ENCODE measurements at places on chromosomes 2 and 18.

- no peak for DNase-seq
Measured at GRCh38 chr2:23286758-23287704, 97.9 kb upstream of the KLHL29 start.

- no peak for DNase-seq
Measured at GRCh38 chr2:138321458-138321857, 180.1 kb upstream of the SPOPL start.

- no peak for DNase-seq
Measured at GRCh38 chr2:214628091-214628490, 181.4 kb downstream of the BARD1 start.

DNA sequence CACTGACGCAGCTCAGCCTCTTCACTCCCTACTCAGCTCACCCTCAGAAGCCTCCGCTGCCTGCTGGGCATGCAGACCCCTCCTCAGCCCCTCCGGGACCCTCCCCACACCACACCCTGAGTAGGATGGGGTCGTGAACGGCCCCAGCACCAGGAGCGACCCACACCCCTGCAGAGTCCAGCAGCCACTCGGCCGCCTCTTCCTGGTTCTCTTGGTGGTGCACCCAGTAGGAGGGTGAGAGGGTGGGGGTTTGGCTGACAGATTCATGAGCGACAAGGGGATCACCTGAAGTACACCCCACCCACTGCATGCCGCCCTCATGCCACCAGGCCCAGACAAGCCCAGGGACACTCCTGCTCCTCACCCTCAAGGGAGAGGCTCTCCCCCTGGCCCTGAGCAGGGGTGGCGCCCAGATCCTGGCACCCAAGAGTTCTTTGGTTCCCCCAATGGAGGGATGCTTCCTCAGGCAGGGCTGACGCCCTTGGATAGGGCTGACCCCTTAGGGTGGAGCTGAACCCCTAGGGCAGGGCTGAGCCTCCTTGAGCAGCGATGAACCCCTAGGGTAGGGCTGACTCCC, 76.6 kb upstream of the GPC1 start:
- DNase-seq, result no peak

- no peak for DNase-seq
Measured at GRCh38 chr2:219902891-219903552, 275.6 kb downstream of the SLC4A3 start.

Data from B cell (primary cell).